WTC11 (cell line): ENCODE measurements at places on chromosomes 16 and 17. TPM values are rescaled to one million over a fixed set of nuclear protein-coding genes. Genes with fewer than 3 reads are reported as not detected.

NOG gene
- total RNA-seq, result 0.89 to 1.2 TPM (median 1.1 TPM) in 3 replicates

DNA sequence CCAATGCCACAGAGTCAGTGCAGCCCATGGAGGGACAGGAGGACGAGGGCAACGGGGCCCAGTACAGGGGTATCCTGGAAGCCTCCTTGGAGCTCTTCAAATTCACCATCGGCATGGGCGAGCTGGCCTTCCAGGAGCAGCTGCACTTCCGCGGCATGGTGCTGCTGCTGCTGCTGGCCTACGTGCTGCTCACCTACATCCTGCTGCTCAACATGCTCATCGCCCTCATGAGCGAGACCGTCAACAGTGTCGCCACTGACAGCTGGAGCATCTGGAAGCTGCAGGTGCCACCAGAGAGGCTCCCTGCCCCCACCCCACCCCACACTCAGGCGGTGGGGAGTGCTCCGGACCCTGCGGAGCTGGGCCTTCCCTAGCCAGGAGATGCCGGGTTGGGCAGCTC is 16.6 kb downstream of the TRPV2 start:
- H3K27me3 ChIP-seq, result peaks cover 7% of the 10 kb centered on the region
- no peak for DNase-seq
- no peak overlapping the region for H3K4me3 ChIP-seq
- H3K4me1 ChIP-seq, result peaks cover 18% of the 10 kb centered on the region
- H3K27ac ChIP-seq, result no peak overlapping the region

FTO gene
- 57.4 to 62.6 TPM (median 59.6 TPM) in 3 replicates for total RNA-seq

GRCh38 chr17:68704871-68705713 is 103.9 kb upstream of the FAM20A start:
- H3K4me3 ChIP-seq, result no peak overlapping the region
- H3K36me3 ChIP-seq, result no peaks in the 10 kb centered on the region
- no peaks in the 10 kb centered on the region for H3K27me3 ChIP-seq

GRCh38 chr16:54405478-54405877 is 118.9 kb upstream of the IRX3 start:
- H3K27me3 ChIP-seq, result peaks cover 3% of the 10 kb centered on the region; the same call in 1 of the 2 replicates
- H3K4me1 ChIP-seq, result peaks cover 6% of the 10 kb centered on the region
- H3K4me3 ChIP-seq, result no peak overlapping the region
- no peak for DNase-seq

GRCh38 chr16:22705799-22706198 is 108.2 kb upstream of the HS3ST2 start:
- no peaks in the 10 kb centered on the region; the same call in 1 of the 2 replicates for H3K27me3 ChIP-seq
- H3K27ac ChIP-seq, result no peak overlapping the region
- H3K4me1 ChIP-seq, result peaks cover 10% of the 10 kb centered on the region
- no peaks in the 10 kb centered on the region for H3K36me3 ChIP-seq
- H3K4me3 ChIP-seq, result no peak overlapping the region

DNA sequence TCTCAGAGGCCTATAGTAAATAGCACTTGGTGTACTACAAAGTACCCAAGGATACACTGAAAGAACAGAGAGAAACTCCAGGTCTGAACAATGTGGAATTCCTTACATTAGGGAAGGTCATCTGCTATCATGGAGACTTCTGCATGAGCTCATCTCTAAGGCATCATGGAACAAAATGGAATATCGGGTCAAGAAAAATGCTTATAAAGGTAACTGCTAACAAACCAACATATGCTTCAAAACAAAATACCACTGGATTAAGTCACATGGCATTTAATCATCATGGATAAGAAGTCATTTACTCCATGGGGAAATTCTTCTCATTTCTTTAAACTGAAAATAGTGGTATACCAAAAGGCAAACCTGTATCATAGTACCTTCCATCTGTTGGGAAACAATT is 34.2 kb downstream of the TXNDC11 start:
- no peaks in the 10 kb centered on the region for H3K4me1 ChIP-seq
- no peak overlapping the region for H3K27ac ChIP-seq
- no peaks in the 10 kb centered on the region; the same call in 1 of the 2 replicates for H3K36me3 ChIP-seq
- H3K27me3 ChIP-seq, result no peaks in the 10 kb centered on the region
- H3K4me3 ChIP-seq, result no peak overlapping the region
- DNase-seq, result no peak

GRCh38 chr17:78789663-78790181 is 7.6 kb upstream of the CYTH1 start:
- no peak overlapping the region for H3K4me3 ChIP-seq
- no peaks in the 10 kb centered on the region for H3K27me3 ChIP-seq
- peaks cover 28% of the 10 kb centered on the region for H3K36me3 ChIP-seq
- H3K4me1 ChIP-seq, result peaks cover 14% of the 10 kb centered on the region

DNA sequence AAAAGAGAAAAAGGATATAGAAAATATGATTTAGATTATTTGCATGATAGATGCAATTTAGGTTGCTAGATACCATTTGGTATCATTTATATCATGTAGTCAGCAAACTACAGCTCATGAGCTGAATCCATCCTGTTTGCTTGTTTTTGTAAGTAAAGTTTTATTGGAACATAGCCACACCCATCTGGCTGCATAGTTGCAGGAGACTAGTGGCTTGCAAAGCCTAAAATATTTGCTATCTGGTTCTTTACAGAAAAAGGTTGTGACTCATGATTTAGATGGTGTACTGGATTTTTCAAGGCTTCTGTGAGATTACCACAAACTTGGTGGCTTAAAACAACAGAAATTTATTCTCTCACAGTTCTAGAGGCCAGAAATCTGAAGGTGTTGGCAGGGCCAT is 49.9 kb downstream of the MAP2K4 start:
- no peak overlapping the region for H3K27ac ChIP-seq
- no peaks in the 10 kb centered on the region for H3K27me3 ChIP-seq
- no peak overlapping the region for H3K4me3 ChIP-seq
- peaks cover 3% of the 10 kb centered on the region for H3K4me1 ChIP-seq
- no peak for DNase-seq

CACNG1 gene
- total RNA-seq, result not detected in 3 replicates

TMEM132E gene
- total RNA-seq, result 1.2 to 2.3 TPM (median 2.0 TPM) in 3 replicates

KRTAP1-5 gene
- not detected in 3 replicates for total RNA-seq

GRCh38 chr17:61302953-61303816 is 96.5 kb upstream of the TBX2 start:
- peaks cover 21% of the 10 kb centered on the region for H3K4me1 ChIP-seq
- H3K36me3 ChIP-seq, result no peaks in the 10 kb centered on the region
- DNase-seq, result no peak
- no peaks in the 10 kb centered on the region for H3K27me3 ChIP-seq

PPY gene
- not detected in 3 replicates for total RNA-seq

GRCh38 chr16:11087691-11088073 is 143.3 kb downstream of the CLEC16A start:
- H3K27ac ChIP-seq, result no peak overlapping the region
- no peak overlapping the region for H3K4me3 ChIP-seq
- H3K27me3 ChIP-seq, result no peaks in the 10 kb centered on the region

CD300H gene
- not detected in 3 replicates for total RNA-seq

DNA sequence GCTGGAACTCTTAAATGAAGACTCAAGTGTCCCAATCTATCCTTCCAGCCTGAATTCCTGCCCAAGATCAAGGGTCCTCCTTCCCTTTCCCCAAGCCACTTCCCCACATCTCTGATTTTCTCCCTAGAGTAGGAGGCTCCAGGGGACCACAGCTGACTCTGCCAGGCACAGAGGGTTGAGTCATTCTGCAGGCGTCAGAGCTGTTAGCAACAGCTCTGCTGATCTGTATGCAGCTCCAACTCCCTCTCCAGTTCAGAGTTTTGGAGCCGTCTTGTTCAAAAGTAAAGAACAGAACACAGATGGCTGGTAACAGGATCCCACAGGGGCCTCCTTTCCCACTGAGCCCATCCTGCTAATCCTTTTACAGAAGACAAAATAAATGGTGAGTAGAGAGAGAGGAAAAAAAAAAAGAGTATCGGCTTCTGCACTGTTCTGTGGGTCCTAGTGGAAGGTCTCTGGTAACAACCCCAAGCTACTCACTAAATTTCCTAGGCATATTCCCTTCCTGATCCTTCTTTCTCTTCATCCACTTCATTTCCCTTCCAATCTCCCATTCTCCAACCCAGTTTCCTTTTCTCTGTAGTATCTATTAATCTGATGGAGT is 13.4 kb upstream of the TAOK1 start:
- no peak for DNase-seq
- H3K27ac ChIP-seq, result no peak overlapping the region
- no peaks in the 10 kb centered on the region for H3K36me3 ChIP-seq
- H3K27me3 ChIP-seq, result no peaks in the 10 kb centered on the region
- H3K4me3 ChIP-seq, result no peak overlapping the region
- peaks cover 30% of the 10 kb centered on the region for H3K4me1 ChIP-seq

GRCh38 chr17:19726631-19727376 is 10.4 kb upstream of the SLC47A2 start:
- H3K27me3 ChIP-seq, result no peaks in the 10 kb centered on the region; the same call in none of the 2 replicates
- no peak overlapping the region for H3K4me3 ChIP-seq
- no peaks in the 10 kb centered on the region; the same call in 1 of the 2 replicates for H3K36me3 ChIP-seq
- H3K4me1 ChIP-seq, result no peaks in the 10 kb centered on the region

KRTAP4-1 gene
- total RNA-seq, result not detected in 3 replicates

- peaks cover 14% of the 10 kb centered on the region for H3K4me1 ChIP-seq
- no peak overlapping the region for H3K27ac ChIP-seq
- DNase-seq, result no peak
- peaks cover 7% of the 10 kb centered on the region; the same call in 1 of the 2 replicates for H3K36me3 ChIP-seq
These were observed 68.8 kb downstream of the KATNIP start for GRCh38 chr16:27618606-27619327.

DNA sequence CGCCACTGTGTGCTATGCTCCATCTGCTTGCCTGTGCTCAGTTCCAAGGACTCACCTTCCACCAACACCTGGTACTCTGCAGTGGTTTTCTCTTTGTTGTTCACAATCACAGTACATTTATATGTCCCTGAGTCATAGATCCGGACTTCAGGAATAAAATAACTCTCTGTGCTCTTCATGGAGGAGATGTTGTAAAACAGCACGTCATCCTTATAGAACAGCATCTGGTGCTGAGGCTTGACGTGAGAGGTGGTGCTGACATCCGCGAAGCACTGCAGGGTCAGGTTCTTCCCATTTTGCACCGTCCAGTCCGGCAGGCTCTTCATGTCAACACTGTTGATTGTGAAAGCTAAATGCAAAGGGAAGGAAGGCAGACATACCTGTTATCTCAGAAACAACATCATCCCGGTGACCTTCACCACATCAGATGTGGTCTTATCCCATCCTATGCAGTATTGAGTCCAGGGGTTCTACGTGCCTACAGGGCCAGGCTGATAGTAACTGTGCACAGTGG is 12.8 kb downstream of the PECAM1 start:
- no peaks in the 10 kb centered on the region for H3K36me3 ChIP-seq
- H3K27ac ChIP-seq, result no peak overlapping the region
- no peaks in the 10 kb centered on the region for H3K4me1 ChIP-seq
- no peaks in the 10 kb centered on the region; the same call in 1 of the 2 replicates for H3K27me3 ChIP-seq
- H3K4me3 ChIP-seq, result no peak overlapping the region

DNA sequence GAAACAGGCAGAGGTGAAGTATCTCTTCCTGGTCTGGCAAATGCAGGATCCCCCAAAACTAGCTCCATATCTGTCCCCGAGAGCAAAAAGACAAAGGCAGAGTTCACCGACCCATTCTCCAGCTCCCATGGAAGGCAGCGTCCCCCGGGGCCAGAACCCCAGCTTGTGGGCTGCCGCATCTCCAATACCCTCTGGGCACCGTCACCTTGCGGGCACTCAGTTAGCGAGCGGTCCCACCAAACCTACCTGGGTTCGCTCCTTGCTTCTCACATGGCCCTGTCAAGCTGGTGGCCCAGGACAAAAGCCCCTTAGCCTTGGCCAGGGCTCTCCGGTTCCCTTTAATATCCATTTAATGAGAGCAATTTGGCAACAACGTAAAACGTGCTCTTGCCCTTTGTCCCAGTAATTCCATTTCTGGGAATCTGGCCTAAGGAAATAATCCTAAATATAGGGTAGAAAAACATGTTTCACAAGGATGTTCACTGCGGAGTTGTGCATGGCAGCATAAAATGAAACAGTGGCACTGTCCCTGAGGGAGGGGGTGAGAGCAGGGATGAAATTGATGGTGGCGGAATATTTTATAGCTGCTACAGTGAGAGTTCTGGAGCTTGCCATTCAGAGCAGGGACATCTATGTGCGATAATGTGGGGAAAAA is 157.1 kb downstream of the CMIP start:
- no peak for DNase-seq
- H3K27ac ChIP-seq, result no peak overlapping the region; the same call in 1 of the 2 replicates
- no peak overlapping the region for H3K4me3 ChIP-seq

NR1D1 gene
- total RNA-seq, result 5.6 to 7.6 TPM (median 6.2 TPM) in 3 replicates

GRCh38 chr17:18921912-18922451 is 30.0 kb upstream of the SLC5A10 start:
- H3K36me3 ChIP-seq, result peaks cover 28% of the 10 kb centered on the region
- H3K27ac ChIP-seq, result no peak overlapping the region
- H3K4me3 ChIP-seq, result no peak overlapping the region

NEUROD2 gene
- total RNA-seq, result not detected in 3 replicates

STX4 gene
- 31.3 to 38.4 TPM (median 32.5 TPM) in 3 replicates for total RNA-seq

DNA sequence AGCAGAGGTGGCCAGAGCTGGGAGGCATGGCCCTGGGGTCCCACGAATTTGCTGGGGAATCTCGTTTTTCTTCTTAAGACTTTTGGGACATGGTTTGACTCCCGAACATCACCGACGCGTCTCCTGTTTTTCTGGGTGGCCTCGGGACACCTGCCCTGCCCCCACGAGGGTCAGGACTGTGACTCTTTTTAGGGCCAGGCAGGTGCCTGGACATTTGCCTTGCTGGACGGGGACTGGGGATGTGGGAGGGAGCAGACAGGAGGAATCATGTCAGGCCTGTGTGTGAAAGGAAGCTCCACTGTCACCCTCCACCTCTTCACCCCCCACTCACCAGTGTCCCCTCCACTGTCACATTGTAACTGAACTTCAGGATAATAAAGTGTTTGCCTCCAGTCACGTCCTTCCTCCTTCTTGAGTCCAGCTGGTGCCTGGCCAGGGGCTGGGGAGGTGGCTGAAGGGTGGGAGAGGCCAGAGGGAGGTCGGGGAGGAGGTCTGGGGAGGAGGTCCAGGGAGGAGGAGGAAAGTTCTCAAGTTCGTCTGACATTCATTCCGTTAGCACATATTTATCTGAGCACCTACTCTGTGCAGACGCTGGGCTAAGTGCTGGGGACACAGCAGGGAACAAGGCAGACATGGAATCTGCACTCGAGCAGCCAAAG is 2.3 kb downstream of the CSF3 start:
- peaks cover 38% of the 10 kb centered on the region for H3K4me1 ChIP-seq
- no peaks in the 10 kb centered on the region for H3K27me3 ChIP-seq
- H3K36me3 ChIP-seq, result peaks cover 12% of the 10 kb centered on the region
- no peak for DNase-seq
- no peak overlapping the region for H3K4me3 ChIP-seq
- no peak overlapping the region; the same call in 1 of the 2 replicates for H3K27ac ChIP-seq

HCRT gene
- not detected in 3 replicates for total RNA-seq

IGF2BP1 gene
- 392 to 434 TPM (median 423 TPM) in 3 replicates for total RNA-seq

FOXC2 gene
- 0.18 to 0.28 TPM (median 0.21 TPM) in 3 replicates for total RNA-seq

DNA sequence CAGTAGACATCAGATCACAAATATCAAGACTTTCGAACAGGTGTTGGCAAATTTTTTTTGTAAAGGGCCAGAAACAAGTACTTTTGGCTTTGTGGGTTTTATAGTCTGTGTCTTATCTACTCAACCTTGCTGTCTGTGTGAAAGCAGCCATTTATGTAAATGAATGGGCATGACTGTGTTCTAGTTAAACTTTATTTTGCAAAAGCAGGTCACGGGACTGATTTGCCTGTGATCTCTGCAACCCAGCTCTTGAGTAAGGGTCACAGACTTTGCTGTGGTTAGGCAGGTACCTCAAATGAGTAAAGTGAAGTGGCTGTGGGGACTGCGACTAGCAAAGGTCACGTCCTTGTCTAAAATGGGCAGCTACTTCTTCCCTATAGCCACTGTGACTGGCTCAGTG is 136.5 kb downstream of the FTO start:
- no peaks in the 10 kb centered on the region for H3K36me3 ChIP-seq
- H3K27ac ChIP-seq, result no peak overlapping the region
- H3K4me3 ChIP-seq, result no peak overlapping the region
